Stimulated activated CD4-positive, alpha-beta T cell treated with anti-CD3 and anti-CD28 coated beads, Interleukin-15, amount 100 ng/mL, for 24 hours (primary cell): ENCODE measurements at places on chromosomes 1 and 21.

GRCh38 chr1:193944454-193944853 is 758.0 kb upstream of the B3GALT2 start:
- DNase-seq = no peak

- DNase-seq = peak; percentile 67
These were observed at the start of gene PIK3CD for GRCh38 chr1:9651565-9652378. PIK3CD (plus strand) TSS chr1:9651731; CDS start chr1:9710456, 58,725 bp downstream.

DNA sequence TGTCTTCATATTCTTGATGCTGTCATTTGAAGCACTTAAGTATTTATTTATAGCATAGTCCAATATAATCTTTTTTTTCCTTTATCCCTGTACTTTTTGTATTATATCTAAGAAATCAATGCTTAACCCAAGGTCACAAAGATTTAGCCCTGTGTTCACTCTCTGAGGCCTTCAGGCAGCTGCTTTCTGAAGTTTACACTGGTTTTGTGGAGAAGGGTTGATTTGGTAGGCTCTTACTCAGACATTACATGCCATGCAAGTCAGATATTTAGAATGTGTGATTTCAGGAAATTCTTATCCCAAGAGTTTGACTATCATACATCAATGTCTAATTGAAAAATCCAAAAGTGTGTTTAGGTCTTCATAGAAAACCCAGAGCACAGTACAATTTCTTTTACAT is 56.3 kb downstream of the PALMD start:
- DNase-seq = no peak

DNA sequence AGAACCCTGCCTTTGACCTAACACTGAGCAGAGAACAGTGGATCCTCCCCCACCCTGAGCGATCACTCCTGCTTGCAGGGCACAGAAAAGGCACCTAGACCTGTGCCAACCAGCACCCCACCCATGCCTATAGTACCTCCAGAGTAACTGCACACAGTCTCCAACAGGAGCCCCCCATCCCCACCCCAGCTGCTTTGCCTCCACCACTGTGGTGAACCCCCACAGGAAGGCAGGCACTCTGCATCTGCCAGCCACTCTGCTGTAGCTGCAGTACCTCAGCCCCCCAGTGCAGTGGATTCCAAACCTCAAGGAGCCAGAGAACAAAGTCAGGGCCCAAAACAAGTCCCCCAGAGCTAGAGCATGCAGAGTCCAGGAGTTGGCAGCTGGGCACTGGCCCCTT is 10.7 kb downstream of the SPATC1L start:
- DNase-seq = no peak

- DNase-seq = no peak
These were observed 117.2 kb downstream of the EPHB2 start for GRCh38 chr1:22827666-22828483.

- DNase-seq = no peak
These were observed 135.7 kb upstream of the SLC45A1 start for GRCh38 chr1:8182034-8182761.

- no peak for DNase-seq
These were observed 21.3 kb upstream of the LRRC3 start for GRCh38 chr21:44433791-44434567.
